Activated CD4-positive, alpha-beta T cell treated with anti-CD3 and anti-CD28 coated beads, Interleukin-2, amount 10 ng/mL, durations not matched to agents 7 days and 5 days (primary cell): ENCODE measurements at places on chromosomes 2 and 18. TPM values are rescaled to one million over a fixed set of nuclear protein-coding genes. Genes with fewer than 3 reads are reported as not detected.

DNA sequence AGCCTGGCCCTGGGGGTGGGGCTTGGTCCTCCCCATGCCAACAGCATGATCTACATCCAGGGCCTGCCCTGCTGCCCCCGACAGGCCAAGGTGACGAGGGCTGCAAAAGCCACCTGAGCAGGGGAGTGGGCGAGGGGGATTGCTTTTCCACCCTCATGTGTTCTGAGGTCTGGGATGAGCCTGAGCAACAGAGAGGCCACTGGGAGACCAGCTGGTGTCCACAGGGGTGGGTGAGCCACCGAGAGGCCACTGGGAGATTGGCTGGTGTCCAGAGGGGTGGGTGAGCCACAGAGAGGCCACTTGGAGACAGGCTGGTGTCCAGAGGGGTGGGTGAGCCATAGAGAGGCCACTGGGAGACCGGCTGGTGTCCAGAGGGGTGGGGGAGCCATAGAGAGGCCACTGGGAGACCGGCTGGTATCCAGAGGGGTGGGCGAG, 147.4 kb upstream of the GPC1 start:
- no peak for DNase-seq
- no peak overlapping the region for H3K4me3 ChIP-seq
- no peaks in the 10 kb centered on the region for H3K4me1 ChIP-seq
- peaks cover 8% of the 10 kb centered on the region for H3K27me3 ChIP-seq
- no peaks in the 10 kb centered on the region for H3K36me3 ChIP-seq
- no peak overlapping the region for H3K27ac ChIP-seq

- H3K27me3 ChIP-seq = no peaks in the 10 kb centered on the region
- no peak overlapping the region for H3K27ac ChIP-seq
- H3K4me1 ChIP-seq = no peaks in the 10 kb centered on the region
- no peak for DNase-seq
These were observed 103.2 kb downstream of the LRATD1 start for GRCh38 chr2:14735696-14736095.

GRCh38 chr18:23282437-23282781, 147.1 kb downstream of the CABLES1 start:
- H3K4me1 ChIP-seq = peaks cover 2% of the 10 kb centered on the region
- DNase-seq = no peak

GRCh38 chr2:96528700-96529375, 7.7 kb upstream of the ARID5A start:
- no peaks in the 10 kb centered on the region for H3K36me3 ChIP-seq
- no peak for DNase-seq
- H3K27ac ChIP-seq = peak overlapping the region; percentile 87
- peaks cover 89% of the 10 kb centered on the region for H3K4me1 ChIP-seq

GRCh38 chr2:179927041-179927440, 65.6 kb upstream of the ZNF385B start:
- H3K4me1 ChIP-seq = no peaks in the 10 kb centered on the region
- H3K27me3 ChIP-seq = no peaks in the 10 kb centered on the region
- H3K4me3 ChIP-seq = no peak overlapping the region
- no peak overlapping the region for H3K27ac ChIP-seq

- H3K27ac ChIP-seq = no peak overlapping the region
These were observed 112.4 kb upstream of the PPP1CB start for GRCh38 chr2:28639092-28639691.

The RND3 gene
- not detected for total RNA-seq

DNA sequence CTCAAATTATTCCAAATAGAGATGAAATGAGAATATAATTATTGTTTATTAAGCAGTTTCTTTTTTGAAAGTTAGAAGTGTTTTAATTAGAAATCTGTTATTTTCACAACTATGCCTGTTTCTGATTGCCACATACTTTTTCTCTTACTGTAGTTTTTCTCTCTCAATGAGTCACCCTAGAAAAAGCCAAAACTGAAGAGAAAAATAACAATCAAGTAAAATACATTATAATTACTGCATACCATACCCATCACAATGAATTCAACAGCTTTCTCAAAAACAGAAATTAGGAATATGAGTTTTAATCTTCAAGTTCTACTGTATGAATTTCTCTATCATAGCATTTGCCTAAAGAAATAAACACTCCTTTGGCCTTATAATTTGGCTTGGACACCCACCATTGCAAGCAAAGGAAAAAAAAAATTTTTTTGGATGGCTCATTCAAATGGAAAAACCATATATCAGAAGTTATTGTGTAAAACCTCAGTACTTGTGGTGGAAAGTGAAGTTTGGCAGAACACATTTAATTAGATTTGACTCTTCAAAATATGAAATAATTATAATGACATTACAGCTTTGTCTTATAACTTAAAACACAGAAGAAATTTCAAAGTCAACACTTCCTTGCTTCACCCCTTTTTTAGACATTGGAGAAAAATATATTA, 138.5 kb downstream of the DYM start:
- H3K27me3 ChIP-seq = no peaks in the 10 kb centered on the region
- no peaks in the 10 kb centered on the region for H3K4me1 ChIP-seq
- H3K36me3 ChIP-seq = peaks cover 3% of the 10 kb centered on the region
- no peak for DNase-seq
